Activated CD8-positive, alpha-beta memory T cell treated with anti-CD3 and anti-CD28 coated beads, Interleukin-2, amount 10 ng/mL, durations not matched to agents 7 days and 5 days (primary cell): ENCODE measurements at places on chromosomes 2 and 18. TPM values are rescaled to one million over a fixed set of nuclear protein-coding genes. Genes with fewer than 3 reads are reported as not detected.

- DNase-seq, result no peak
Measured at GRCh38 chr2:129276978-129277584, 702.4 kb upstream of the RAB6C start.

DNA sequence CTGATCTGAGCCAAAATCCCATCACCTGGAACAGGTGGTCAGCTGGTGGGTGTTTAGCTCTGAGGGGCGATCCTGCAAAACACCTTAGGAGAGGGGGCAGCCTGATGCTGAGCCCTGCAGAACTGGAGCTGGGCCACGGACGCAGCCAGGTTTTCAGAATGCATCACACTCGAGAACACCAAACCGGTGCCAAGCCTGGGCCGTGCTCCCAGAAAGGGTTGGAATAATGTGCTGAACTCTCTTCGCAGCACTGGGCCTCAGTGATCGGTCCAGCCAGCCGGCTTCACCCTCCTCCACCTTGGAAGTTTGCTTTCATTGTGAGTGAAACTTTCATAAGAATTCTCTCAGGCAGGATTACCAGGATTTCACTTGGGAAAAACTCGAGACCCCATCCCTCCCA, 56.5 kb upstream of the TTC39C start:
- DNase-seq, result no peak

GRCh38 chr2:167005096-167005495, 116.8 kb downstream of the XIRP2 start:
- DNase-seq, result no peak

- peak; percentile 85 for DNase-seq
Measured at GRCh38 chr2:105797298-105797819, 52.6 kb downstream of the NCK2 start.

DNA sequence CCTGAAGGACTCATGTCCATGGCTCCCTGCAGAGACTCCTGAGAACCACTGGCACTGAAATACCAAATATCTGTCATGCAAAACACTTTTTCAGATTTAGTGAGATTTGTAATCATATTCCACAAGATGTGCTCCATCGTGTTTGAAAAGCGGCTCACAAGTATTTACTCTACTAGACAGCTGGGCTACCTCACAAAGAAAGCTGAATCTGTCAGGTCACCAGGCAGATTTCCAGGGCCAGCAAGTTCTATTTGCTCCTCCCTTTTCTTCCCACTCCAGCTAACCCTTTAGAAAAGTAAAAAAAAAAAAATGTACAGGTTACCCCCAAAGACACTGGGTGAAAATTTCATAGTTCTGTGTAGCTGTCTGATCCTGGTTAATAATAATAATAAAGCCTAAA, 22.9 kb downstream of the WIPF1 start:
- no peak for DNase-seq

DNA sequence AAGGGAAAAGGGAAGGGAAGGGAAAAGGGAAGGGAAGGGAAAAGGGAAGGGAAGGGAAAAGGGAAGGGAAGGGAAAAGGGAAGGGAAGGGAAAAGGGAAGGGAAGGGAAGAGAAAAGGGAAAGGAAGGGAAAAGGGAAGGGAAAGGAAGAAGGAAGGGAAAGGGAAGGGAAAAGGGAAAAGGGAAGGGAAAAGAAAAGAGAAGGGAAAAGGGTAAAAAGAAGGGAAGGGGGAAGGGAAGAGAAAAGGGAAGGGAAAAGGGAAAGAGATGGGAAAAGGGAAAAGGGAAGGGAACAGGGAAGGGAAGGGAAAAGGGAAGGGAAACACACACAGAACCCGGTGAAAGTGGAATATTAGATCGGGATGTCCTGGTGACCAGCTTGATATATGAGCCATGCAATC, 40.8 kb downstream of the EIPR1 start:
- DNase-seq, result no peak

The EPB41L3 gene
- total RNA-seq, result 0.45 TPM

The DSC1 gene
- total RNA-seq, result not detected

The CYP27A1 gene
- total RNA-seq, result not detected

The LAMA1 gene
- total RNA-seq, result not detected
